Transverse colon (tissue), 4 donors: ENCODE measurements at places on chromosomes 12 and 14.
A peak's percentile ranks its signal among the peaks of the same experiment; 100 is the strongest.

DNA sequence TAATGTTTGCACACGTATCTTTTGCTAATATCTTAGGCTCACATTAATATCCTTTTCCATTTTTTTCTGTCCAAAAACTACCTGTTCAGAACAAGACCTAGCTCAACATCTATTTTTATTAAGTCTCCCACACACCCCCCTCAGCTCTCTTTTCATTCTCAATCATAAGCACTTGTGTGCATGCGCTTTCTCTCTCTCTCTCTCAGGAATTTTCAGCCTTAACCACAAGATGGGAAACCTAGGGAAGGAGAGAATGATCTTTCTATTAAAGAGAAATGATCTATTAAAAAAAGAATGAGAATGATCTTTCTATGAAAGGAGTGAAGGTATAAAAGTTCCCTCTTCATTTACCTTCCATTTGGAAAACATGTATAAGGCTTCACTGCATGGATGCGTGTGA is 39.7 kb upstream of the AP4S1 start:
- DNase-seq: no peak

DNA sequence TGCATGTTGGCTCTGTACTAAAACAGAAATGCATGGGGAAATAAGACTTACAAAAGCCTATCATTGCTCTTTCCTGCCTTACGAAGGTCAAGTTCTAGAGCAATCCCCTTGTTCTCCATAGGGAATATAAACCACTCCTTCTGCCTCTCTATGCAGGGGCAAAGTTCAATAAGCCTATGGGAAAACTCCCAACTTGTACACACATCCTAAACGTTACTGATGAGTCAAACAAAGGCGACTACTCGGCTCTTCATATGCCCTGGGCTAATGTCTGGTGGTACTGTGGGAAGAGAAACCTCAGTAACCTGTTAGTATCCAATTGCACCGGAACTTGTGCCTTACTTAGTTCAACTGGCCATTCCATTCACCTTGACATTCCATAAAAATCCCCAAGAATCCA is 32.7 kb downstream of the PRMT8 start:
- DNase-seq: no peak

GRCh38 chr12:112705037-112705632 is 86.4 kb upstream of the RPH3A start:
- no peak for DNase-seq

DNA sequence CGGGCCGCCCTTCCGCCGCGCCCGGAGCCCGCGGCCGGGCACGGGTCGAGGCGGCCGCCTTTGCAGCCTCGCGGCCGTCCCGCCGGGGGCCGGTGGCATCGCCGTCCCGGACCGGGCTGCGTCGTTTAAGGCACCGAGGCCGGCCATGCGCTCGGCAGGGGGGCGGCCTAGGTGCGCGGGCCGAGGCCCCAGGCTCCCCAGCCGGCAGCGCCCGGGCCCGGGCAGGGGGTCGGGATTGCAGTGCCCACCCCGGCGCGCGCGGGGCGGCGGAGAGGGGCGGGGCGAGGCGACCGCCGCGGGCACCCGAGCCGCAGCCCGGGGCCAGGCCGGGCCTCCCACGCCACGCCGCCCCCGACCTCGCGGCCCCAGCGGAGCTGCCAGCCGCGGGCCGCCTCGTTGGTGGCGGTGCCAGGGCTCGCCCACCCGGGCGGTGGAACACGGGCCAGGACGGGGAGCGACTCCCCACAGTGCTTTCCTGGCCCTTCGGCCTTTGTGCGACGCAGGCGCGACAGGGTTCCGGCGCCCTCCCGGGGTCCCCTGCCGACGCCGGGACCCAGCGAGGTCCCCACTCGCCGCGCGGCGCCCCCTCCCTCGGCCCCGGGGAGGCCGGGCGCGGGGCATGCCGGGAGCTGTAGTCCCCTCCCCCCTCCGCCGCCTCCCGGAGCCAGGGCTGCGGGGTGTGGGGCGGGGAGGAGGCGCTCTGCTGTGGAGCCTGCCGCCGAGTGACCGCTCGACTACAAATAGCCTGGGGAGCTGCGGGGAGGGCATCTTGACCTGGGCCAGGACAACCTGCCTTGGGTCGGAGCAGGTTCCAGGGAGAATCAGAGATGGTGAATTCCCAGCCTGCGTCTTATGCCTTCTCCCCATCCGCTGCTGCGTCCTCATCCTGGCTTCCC is 769 bp downstream of the FKBP4 start:
- DNase-seq: peak; percentile 86

- DNase-seq: peak; percentile 81
Measured at GRCh38 chr14:64720131-64720576, 15.9 kb downstream of the PLEKHG3 start.

DNA sequence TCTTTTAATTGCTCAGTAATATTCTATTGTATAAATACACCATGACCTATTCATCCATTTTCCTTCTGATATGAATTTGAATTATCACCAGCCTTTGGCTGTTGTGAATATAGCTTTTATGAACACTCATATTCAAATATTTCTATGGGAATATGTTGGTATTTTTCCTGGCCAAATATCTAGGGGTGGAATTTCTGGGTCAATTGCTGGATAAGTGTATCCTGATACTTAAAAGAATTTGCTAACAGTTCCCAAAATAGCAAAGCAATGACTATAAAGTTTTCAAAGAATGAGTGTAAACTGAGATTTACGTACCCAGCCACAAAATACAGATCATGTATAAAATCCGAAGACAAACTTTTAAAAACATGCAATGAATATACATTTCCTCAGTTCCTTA is 148.7 kb upstream of the CLEC14A start:
- DNase-seq: no peak

- DNase-seq: no peak
Measured at GRCh38 chr12:88242939-88243338, 100.8 kb downstream of the TMTC3 start.

GRCh38 chr14:39085933-39086332 is 17.1 kb downstream of the SEC23A start:
- no peak for DNase-seq

DNA sequence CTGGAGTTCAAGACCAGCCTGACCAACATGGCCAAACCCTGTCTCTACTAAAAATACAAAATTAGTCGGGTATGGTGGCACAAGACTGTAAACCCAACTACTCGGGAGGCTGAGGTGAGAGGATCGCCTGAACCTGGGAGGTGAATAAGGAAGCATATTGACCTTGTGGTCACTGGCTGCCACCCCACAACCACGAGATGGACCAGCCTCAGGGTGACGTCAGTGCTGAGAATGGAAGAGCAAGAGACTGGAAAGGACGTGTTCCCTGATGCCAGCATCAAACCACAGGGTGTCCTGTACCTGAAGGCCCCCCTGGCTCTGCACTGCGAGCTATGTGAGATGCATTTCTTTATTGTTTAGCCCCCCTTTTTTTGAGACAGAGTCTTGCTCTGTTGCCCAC is 45.9 kb upstream of the BDKRB2 start:
- no peak for DNase-seq

DNA sequence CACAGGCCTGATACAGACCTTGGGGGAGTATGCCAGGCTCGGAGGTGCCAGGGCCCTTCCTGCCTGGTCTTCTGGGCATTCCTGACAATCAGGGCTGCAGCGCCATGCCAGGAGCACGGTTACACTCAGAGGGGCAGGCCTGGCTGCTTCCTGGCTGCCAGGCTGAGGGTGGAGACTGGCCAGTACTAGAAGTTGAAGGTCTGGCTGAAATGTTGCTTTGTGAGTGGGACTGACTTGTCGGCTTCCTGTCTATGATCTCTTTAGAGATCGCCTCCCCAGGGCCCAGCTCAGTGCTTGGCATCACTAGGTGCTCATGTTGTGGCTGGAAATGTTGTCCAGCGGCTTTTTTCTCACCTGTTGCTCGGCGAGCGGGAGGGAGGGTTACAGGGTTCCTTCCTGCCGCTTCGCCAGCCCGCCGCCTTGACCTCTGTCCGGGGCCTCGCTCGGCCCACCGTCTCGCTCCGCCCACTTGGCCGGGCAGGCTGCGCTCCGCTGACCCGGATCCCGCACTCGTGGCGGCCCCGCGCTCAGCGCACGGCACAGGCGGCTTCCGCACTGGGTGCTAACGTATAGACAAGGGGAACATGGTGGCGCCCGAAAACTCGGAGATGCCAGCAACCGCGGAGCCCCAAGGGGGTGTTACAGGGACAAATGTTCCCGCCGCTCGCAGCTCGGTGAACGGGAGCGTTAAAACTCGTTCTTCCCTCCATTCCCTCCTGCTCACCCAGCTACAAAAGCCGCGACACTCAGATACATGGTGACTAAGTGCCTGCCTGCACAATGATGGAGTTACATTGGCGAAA is 32.6 kb downstream of the PAPLN start:
- peak; percentile 58 for DNase-seq

DNA sequence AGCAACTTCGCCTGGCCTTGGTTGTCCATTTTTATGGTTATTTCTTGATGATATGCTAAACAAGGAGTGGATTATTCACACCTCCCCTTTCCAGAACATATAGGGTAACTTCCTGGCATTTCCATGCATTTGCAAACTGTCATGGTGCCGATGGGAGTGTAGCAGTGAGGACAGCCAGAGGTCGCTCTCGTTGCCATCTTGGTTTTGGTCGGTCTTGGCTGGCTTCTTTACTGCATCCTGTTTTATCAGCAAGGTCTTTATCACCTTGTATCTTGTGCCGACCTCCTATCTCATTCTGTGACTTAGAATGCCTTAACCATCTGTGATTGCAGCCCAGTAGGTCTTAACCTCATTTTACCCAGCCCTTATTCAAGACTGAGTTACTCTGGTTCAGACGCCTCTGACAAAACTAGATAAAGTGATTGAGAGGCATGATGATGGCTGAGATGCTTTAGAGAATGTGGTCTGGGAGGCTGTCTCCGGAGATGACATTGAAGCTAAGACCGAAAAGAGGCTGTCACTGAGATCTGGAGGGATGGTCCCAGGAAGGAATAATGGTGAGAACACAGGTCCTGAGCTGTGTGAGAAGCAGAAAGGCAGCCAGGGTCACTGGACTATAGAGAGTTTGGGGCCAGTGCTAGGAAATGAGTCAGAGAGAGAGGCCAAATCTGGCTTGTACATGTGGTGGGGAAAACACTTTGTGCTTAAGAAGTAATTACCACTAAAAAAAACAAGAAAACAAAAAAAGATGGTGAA is 2.9 kb downstream of the GLT1D1 start:
- DNase-seq: no peak

GRCh38 chr12:124952295-124952694 is 36.6 kb downstream of the DHX37 start:
- DNase-seq: no peak
